ENCODE measurements at places on chromosomes 7 and 10.

DNA sequence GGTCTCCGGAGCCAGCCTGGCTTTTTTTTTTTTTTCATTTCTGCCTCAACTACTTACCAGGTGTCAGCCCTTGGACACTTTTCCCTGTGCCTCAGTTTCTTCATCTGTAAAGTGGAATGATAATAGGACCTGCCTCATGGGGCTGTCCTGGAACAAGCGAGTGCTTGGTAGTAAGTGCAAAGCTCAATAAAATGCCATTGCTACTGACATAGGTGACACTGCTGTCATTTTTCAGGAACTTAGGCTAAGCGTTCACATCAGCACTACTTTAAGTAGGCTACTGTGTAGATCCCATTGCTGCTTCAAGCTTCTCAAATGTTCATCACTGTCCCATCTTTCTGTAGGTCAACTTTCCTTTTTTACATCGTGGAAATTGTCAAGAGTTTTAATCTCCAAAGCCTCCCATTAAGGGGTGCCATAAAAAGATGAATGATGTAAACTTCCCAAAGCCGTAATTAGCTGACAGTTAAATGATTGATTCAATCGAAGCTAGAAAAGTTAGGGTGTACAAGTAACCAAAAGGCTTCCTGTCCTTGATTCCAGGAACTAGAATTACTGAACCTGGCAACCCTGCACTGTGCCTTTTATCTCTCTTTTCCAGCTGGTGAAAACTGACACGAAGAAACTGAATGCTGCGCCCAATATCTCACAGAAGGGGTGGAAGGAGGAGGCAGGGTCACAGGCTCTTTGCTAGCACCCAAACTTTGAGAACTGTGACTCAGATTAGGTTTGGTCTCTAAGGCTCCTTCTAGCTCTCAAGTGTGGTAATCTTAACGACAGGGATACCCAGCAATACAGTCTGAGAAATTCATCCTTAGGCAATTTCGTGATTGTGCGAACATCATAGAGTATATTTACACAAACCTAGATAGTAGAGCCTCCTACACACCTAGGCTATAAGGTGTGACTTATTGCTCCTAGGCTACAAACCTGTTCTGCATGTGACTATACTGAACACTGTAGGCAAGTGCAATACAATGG lies 861 bp upstream of the USP6NL start:
- DNase-seq: no peak

- no peak for DNase-seq
Measured at GRCh38 chr7:74181821-74182220, 7.7 kb downstream of the EIF4H start.

- peak; percentile 18 for DNase-seq
Measured at GRCh38 chr7:2528481-2529095, 9.0 kb downstream of the LFNG start.

- DNase-seq: no peak
Measured at GRCh38 chr7:46932306-46932675, 649.6 kb downstream of the TNS3 start.

DNA sequence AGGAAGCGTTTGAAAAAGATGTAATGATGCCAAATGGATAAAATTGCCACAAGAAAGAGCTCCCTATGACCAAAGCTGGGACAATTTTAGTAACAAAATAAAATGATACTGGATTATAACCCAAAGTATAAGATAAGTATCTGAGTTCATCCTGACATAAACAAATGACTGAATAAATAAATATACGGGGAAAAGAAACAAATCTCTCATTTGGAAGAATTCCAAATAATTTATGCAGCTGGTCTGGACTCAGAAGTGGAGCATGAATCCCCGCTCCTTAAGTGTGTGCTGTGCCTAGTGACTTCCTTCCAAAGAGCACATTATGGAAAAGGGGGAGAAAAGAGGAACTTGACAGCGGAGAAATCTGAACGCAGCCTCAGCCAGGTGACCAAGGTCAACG lies 186.2 kb downstream of the RAMP3 start:
- DNase-seq: no peak

GRCh38 chr7:21422751-21423150 lies 5.1 kb upstream of the SP4 start:
- DNase-seq: no peak

- DNase-seq: no peak
Measured at GRCh38 chr10:121734589-121735045, 136.4 kb upstream of the FGFR2 start.

DNA sequence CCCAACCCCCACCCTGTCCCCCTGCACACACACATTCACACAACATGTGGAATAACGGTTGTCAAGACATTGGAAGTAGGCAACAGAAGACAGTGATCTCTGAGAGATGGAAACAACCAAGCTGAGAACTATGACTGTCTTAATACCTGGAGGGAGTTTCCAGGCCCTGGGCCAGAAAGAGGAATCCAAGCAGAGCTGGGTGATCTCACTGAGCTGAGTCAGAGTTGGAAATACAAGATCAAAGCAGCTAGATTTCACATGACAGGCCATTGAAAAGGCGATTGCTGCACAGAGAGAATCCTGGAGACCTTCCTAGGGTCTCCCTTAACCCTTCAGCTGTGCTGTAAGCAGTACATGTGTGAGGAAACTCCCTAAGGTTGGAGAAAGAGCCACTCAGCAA lies 165.8 kb upstream of the PRSS1 start:
- DNase-seq: peak; percentile 52

DNA sequence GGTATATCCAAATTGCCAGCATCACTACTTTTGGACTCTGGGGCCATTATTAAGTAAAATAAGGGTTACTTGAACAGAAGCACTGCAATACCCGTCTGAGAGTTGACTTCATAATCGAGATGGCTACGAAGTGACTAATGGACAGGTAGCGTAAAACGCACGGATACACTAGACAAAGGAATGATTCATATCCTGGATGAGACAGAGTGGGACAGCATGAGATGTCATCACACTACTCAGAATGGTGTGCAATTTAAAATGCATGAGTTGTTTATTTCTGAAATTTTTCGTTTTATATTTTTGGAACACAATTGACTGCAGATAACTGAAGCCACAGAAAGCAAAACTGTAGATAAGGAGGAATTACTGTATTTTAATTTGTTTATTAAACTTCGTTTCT lies 421.5 kb upstream of the LRGUK start:
- no peak for DNase-seq

DNA sequence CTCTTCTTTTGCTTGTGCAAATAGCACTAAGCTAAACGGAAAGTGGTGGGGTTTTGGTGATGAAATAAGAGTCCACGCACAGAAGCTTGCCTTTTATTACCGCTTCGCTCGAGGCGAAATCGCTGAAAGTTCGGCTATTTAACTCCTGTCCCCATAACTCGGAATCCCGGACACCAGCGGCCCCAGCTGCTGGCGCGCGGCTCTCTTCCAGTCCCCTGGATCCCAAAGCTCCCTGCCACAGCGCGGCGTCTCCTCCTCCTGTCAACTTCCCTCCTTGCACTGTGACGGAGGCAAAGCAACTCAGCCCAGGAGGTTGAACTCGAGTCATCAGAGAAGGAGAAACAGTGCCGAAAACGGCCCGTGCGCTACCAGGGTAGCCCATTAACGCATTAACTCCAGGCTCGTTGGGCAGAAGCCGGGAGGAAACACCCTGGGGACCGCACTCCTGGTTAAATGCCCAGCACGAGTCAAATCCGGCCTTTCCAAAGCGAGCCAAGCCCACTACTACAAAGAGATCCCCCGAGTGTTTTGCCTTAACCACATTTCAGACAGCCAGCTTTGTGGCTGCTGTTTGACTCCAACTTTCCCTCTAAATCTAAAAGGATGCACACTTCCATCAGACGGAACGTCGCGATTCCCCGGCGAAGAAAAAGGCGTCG lies 1.3 kb downstream of the SEMA3D start:
- DNase-seq: peak; percentile 4

DNA sequence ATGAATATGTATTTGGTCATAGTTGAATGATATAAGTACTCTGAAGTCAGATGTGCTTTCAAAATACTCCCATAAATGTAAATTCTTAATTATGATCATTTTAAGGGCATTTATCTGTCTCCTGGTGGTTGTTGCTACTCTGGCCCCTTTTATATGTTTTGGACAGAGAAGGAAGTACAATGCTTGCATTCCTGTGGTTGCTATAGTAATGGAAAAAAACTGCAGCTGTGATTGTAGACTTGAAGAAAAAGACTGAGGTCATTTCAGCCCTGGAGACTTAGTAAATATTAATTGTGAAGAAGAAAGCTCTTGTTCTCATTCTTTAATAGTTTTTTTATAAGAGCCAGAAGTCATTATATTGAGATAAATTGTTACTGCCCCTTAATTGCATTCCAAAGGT lies 70.2 kb upstream of the FERD3L start:
- no peak for DNase-seq

DNA sequence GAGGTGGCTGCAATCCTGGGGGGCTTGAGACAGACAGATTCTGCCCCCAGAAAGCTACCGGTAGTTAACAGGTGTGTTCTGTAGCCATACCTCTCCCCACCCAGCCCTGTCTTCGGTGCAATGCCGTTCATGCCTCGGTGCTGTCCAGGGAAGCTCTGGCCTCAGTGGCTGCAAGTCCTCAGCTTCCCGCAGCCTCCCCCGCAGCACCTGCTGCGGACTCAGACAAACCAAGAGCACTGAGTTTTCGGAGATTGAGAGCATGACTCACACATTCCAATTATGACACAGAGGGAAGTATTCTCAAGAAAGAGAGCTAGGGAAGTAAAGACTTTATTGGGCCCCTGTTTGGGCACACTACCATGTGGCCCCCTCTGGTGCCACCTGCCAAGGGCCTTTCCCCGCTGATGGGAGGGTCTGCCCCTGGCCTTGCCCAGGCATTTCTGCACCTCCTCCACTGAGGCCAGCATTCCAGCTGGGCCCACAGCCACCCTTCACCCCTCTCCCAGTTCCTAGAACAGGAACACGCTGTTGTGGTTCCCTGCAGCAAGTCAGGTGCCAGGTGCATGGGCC lies 30.2 kb upstream of the EZH2 start:
- peak; percentile 72 for DNase-seq

DNA sequence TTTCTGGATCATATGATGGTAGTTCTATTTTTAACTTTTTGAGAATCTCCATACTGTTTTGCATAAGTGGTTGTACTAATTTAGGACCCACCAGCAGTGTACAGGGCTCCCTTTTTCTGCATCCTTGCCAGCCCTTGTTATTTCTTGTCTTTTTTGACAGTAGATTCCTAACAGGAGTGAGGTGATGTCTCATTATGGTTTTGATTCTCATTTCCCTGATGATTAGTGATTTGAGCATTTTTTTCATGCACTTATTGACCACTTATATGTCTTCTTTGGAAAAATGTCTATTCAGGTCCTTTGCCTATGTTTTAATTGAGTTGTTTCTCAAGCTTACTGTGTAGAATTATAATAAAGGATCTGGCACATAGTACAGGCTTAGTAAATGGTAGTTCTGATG lies 238.8 kb upstream of the BMPER start:
- DNase-seq: no peak

- no peak for DNase-seq
Measured at GRCh38 chr7:38819463-38819862, 89.5 kb downstream of the VPS41 start.

- DNase-seq: no peak
Measured at GRCh38 chr10:95784279-95784913, 28.4 kb downstream of the ENTPD1 start.

DNA sequence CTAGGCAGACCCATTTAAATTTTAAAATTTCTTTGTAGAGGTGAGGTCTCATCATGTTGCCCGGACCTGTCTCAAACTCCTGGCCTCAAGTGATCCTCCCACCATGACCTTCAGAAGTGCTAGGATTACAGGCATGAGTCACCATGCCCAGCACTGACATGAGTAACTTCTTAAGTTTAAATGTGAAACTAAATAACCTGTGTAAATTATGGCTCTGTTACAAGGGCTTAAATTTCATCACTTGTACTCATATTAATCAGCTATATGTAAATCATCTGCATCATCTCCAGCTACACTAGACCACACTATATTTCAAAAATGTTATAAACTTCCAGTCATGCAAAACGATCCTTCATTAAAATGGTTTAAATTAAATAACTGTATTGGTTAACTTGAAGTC lies 56.1 kb downstream of the ATAD1 start:
- DNase-seq: peak; percentile 25

GRCh38 chr10:23585666-23586065 lies 146.8 kb downstream of the OTUD1 start:
- DNase-seq: no peak

DNA sequence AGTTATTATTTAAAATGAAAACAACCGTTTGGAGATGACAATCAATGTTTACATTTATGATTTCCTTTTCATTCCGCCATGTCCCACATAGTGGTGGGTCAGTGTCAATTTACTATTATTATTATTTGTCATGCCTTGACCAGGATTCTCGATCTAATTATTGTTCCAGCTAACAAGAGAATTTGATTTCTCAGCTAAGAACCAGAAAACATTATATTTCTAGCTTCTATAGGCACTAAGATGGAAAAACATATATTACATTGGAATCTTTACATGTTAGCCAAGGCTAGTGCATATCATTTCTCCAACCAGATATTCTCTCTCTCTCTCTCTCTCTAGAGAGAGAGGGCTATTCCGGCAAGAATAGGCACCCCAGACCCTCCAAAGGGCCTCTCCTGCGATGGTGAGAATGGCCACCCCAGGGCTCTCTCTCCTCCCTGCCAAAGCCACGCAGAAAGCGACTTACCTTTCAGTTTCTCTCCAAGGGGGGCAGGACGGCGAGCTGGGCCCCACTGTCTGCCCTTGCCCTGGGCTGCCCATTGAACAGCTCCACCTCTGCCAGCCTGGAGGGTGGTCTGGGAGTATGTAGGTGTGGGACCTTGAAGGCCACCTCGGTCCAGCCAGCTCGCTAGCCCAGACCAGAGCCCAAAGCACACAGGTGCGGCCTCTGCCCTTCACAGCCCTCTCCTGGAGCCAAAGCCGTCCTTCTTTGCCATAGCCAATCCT lies 2.4 kb downstream of the HOXA3 start:
- no peak for DNase-seq

DNA sequence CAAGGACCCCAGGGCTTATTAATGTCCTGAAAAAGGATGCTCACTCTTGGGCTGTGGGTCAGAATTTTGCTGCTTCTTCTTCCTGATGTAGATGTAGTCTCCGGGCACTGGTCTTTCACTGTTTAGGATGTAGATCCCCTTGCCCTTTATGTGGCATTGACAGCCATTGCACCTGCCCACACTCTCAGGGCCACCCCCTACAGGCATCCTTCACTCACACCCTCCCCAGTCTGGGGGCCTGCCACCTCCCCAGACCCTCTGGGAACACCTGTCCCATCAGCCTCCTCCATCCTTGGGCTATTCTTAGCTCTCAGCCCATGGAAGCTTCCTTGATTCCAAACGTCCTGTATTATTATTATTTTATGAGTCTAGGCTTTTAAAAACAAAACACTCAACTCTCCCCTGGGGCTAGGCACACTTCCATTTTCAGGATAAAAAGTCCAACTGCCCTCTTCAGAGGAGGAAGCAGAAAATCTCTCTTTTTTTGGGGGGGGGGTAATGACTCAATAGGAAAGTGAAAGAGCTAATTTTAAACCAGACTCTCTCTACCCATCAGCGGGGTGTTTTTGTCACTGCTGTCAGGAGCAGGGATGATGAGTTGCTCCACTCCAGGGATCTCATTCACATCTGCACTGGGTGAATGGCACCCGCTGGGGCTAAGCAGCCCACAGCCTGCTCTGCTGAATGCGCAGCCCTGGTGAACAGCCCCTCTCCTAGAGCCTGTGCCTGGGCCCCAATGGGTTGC lies 11.5 kb upstream of the KLRG2 start:
- peak; percentile 55 for DNase-seq
